CD4-positive, alpha-beta T cell treated with Interleukin-17A for 1 hour (primary cell): ENCODE measurements at places on chromosomes 6 and 20.
A peak's percentile ranks its signal among the peaks of the same experiment; 100 is the strongest.

GRCh38 chr6:70531133-70531532 lies 35.6 kb upstream of the SDHAF4 start:
- DNase-seq, result no peak

DNA sequence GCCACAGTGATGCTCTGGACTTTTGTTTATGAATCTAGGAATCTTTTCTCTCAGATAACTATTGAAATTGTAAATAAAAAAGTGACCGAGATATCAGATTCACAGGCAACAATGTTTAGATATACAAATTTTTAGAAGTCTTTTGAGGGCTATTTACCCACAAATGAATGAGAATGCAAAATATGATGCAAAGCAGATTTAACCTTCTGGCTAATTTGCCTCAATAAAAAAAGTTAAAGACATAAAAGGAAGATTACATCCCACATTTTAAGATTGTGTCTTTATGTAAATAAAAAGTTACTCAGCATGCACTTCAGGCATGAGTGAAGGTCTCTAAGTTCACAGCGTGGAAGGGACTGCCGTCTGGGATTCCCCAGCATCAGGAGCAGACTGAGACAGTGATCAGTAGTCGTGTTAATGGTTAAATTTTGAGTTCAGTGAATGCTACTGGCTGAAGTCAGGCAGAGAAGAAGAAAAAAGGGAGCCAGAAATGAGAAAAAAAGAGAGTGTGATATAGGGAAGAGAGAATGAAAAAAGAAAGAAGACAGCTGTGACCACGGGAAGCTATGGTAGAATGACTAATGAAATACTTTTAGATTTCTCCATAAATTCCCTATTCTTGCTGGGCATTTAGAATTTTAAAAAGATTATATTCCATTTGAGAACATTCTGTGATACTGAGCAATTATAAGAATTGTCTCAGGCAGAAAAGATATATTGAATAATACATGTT lies 93.6 kb downstream of the MYB start:
- no peak for DNase-seq

GRCh38 chr6:130421585-130421984 lies 55.8 kb downstream of the TMEM200A start:
- no peak for DNase-seq

- no peak for DNase-seq
Observed at GRCh38 chr6:151186804-151187330, 52.9 kb upstream of the AKAP12 start.

GRCh38 chr20:25079171-25079570 lies 2.8 kb downstream of the VSX1 start:
- DNase-seq, result no peak

- no peak for DNase-seq
Observed at GRCh38 chr20:50421356-50422340, 88.5 kb upstream of the PTPN1 start.

GRCh38 chr20:14879020-14879697 lies 541.7 kb upstream of the FLRT3 start:
- no peak for DNase-seq

DNA sequence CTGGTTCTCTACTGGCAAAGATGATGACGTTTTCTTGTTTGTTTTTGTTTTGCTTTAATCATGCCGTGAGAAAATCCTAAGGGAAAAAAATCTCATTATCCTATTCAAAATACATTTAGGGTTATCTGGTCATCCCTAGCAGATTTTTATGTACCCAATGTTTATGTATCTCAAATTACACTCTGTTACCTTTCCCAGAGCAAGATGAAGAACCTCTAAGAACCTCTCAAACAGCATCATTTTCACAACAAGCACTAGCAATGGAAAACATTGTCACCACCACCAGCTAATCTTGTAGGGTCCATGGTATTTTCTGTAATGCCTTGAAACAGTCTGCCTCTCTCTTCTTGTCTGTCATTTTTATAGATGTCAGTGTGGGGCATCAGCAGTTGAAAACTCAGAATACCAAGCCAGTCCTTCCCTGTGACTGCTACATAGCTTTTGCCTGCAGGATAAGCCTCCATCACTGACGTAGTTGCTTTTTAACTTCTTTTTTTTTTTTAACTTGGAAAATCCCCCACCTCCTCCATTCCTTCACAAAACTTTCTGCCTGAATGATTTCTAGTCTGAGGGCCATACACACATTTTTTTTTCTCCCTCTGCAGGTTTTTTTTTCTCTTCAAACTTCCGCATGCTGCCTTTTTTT lies 2.4 kb upstream of the SNAP25 start:
- DNase-seq, result no peak

- no peak for DNase-seq
Observed at GRCh38 chr20:31996996-31997395, 13.2 kb upstream of the CCM2L start.

- no peak for DNase-seq
Observed at GRCh38 chr6:15472621-15473020, 190.2 kb downstream of the DTNBP1 start.

DNA sequence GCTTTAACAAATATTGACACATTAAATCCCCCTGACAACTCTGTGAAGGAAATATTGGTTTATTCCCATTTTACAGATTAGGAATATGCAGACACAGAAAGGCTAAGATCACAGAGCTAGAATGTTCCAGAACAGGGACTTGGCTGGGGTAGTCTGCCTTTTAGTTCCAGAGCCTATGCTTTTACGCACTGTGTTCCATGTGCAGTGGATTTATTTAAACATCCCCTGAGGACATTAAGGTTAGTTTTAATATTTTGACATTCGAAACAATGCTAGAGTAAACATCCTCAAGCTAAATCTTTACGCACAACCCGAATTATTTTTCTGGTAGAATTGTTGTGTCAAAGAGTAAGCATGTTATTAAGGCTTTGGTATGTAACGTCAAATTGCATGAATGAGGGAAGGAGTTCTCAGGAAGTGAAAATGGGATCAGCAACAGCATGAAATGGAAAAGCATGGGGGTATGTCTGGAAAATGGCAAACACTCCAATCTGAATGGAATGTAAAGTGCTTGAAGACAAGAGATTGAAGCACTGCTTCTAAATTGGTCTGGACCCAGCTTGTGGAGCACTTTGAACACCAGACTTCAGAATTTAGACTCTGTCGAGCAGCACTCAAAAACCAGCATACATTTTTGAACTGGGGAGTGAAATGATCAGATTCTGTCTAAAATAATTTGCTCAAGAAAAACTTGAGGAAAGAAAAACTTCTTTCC lies 429.9 kb downstream of the CD83 start:
- no peak for DNase-seq

- DNase-seq, result peak; percentile 83
Observed at GRCh38 chr6:44078827-44079671, 48.2 kb downstream of the MRPL14 start.

DNA sequence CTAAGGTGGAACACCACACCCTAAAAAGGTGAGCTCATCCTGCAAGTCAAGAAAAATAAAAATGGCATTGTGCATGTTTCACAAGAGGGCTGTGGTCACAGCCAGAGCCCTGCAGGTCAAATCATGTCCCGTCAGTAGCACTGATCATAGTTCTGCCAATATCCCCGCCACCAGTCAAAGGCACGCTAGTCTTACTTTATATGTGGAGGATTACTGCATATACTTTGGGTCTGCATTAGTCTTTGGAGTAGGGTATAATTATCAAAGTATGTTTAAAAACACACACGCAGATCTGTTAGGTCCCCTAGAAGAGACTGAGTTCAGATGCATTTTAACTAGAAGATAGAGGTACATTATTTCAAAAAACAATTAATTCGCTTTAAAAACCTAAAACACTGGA lies 1.8 kb downstream of the PERP start:
- no peak for DNase-seq
